ENCODE measurements at places on chromosomes 3 and 15.

DNA sequence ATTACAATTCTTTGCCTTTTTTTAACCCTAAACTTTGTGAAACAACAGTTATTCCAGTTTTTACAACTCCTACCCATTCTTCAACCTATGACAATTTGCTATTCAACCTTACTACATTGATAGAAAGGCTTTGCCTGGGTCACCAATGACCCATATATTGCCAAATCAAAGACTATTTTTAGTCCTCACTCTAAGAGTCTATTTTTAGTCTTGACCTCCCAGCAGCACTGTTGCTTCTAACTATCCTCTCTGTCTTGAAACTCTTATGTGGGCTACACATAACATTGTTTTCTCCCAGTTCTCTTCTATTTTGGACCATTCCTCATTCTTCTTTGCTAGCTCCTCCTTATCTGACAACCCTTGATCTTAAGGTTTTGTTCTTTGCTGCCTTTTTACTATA is 71.4 kb downstream of the C3orf80 start:
- DNase-seq, result no peak

- DNase-seq, result no peak
Observed at GRCh38 chr15:60973637-60974415, 255.3 kb downstream of the RORA start.

DNA sequence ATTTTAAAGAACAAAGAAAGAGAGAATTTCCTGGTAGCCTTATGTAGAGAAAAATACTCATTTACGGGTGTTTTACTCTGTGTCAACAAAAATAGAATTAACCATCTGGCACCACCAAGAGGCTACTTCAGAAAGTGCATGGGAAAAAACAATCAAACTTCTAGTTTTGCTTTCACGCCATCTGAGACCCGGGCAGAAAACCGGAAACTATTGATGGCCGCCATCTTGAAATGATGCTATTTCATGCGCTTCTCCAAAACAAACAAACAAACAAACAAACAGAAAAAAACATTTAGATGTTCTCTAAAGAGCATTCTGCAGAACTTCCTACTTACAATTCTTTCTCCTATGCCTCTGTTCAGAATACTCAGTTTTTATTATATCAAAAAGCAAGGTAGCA is 49.4 kb upstream of the SYNPR start:
- DNase-seq, result peak; percentile 2

GRCh38 chr3:170778240-170779217 is 91.5 kb downstream of the RPL22L1 start:
- no peak for DNase-seq

- no peak for DNase-seq
Observed at GRCh38 chr3:69386556-69387385, 883 bp upstream of the FRMD4B start.

- DNase-seq, result peak; percentile 41
Observed at GRCh38 chr3:32757618-32758374, 60.0 kb upstream of the TRIM71 start.

- no peak for DNase-seq
Observed at GRCh38 chr3:56064684-56065083, 403.6 kb downstream of the ERC2 start.

GRCh38 chr3:136070334-136070733 is 104.8 kb downstream of the PPP2R3A start:
- DNase-seq, result no peak

GRCh38 chr3:133988631-133989161 is 41.0 kb downstream of the SLCO2A1 start:
- no peak for DNase-seq

- no peak for DNase-seq
Observed at GRCh38 chr3:41167722-41168497, 31.4 kb upstream of the CTNNB1 start.

- no peak for DNase-seq
Observed at GRCh38 chr3:99856437-99857220, 39.0 kb downstream of the CMSS1 start.

- peak; percentile 2 for DNase-seq
Observed at GRCh38 chr3:21573291-21573690, 177.7 kb downstream of the ZNF385D start.

GRCh38 chr3:39748002-39748401 is 61.4 kb upstream of the MYRIP start:
- no peak for DNase-seq

DNA sequence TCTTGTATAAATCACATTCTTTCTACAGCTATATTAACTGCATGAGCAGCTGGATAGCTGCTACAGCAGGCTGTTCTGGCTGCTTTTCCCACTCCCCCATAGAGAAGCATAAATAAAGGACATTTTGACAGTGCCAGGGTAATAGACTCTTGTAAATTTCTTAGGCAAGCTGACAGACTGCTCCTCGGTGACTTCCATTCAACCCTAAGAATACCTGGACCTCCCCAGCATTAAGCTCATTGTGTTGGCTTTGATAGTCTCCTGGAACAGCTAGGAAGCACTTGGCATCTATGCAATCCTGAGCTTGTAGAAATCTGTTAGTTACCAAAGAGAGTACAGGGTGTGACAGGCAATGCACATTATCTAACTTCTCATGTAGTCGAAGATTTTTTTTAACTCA is 475.4 kb downstream of the AGBL1 start:
- no peak for DNase-seq

GRCh38 chr15:74006774-74007639 is 12.5 kb downstream of the PML start:
- DNase-seq, result no peak

DNA sequence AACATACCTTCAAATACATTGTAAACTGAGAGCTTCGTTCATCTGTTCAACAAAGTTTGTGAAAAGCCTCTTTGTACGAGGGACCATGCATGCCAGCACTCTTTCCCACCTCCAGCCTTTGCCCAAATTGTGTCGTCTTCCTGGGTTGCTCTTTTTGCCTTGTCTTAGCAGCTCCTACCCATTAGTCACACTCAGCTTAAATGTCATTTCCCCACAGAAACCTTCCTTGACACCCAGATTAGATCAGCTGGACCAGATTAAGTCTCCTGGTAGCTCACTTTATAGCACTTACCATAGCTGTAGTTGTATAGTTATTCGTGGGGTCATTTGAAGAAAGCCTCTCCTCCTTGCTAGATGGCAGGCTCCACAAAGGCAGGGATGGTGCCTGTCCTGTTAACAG is 24.1 kb upstream of the SNRK start:
- no peak for DNase-seq

- no peak for DNase-seq
Observed at GRCh38 chr15:40279437-40280141, 3.3 kb downstream of the ANKRD63 start.

DNA sequence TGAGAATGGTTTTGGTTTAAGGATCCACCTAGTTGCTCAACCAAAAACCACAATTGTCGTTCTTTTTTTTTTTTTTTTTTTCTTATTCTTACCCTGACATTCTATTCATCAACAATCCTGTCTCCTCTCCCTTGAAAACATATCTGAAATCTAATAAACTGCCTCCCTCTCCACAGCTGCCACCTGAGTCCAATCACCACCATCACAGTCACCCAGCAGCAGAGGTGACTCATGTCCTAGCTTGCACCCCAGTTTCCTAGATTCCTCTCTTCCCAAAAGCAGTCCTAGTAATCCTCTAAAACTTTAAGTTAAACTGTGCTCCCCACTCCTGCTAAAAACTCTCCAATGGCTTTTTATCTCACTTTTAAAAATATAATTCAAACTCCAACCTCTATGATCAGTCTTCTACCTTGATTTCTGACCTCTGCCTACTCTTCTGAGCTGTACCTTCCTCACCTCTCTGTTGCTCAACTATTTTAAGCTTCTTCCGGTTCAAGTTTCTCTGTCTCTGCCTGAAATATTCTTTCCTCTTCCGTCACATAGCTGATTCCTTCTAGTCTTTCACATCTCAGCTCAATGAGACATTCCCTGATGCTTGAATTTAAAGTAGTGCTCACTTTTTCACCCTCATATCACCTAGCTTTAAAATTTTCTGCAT is 33.7 kb upstream of the RBMS3 start:
- DNase-seq, result no peak

- no peak for DNase-seq
Observed at GRCh38 chr15:95192923-95193322, 961.6 kb downstream of the MCTP2 start.

DNA sequence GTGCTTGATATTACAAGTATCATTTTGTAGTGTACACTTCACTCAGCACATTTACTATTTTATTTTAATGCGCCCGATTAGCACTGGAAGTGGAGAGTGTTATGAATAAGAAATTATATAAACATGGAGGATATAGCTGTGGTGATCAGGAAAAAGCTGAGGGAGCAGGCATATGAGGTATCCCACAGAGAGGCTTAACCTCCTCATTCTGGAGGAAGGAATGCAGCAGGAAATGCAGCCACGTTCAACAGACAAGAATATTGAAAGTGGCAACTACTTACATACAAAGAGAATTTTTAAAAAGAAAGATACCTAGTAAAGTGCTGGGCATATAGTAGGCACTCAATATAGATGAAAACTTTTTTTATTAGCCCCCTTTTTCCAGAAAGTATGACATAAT is 166.0 kb upstream of the SATB1 start:
- no peak for DNase-seq

- DNase-seq, result no peak
Observed at GRCh38 chr15:71790081-71790480, 20.3 kb upstream of the NR2E3 start.

- DNase-seq, result no peak
Observed at GRCh38 chr15:44084171-44084570, 110.9 kb downstream of the FRMD5 start.

GRCh38 chr3:139235192-139235591 is 108.6 kb upstream of the MRPS22 start:
- DNase-seq, result no peak

GRCh38 chr3:183911087-183911486 is 26.4 kb upstream of the PARL start:
- no peak for DNase-seq

GRCh38 chr3:44981220-44981619 is 5.2 kb downstream of the EXOSC7 start:
- DNase-seq, result no peak

GRCh38 chr3:42367903-42368302 is 42.5 kb downstream of the LYZL4 start:
- DNase-seq, result no peak

- no peak for DNase-seq
Observed at GRCh38 chr3:27637346-27637995, 84.7 kb downstream of the EOMES start.

DNA sequence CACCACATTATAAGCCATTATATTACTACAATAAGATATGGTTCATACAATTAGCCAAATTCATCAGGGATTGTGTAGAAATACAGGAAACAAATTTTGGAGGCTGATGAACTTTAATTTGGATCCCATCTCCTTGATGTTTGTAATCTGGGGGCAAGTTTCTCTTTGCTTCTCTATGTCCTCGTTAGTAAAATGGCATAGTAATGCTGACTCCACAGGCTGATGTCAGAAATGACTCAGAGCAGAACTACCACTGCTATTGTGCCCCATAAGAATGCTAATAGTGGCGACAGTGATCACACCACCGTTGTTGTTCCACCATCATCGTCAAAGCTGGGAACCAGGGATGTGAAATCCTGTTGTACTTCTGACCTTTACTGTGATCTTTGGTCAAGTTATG is 722.3 kb upstream of the LMCD1 start:
- no peak for DNase-seq

DNA sequence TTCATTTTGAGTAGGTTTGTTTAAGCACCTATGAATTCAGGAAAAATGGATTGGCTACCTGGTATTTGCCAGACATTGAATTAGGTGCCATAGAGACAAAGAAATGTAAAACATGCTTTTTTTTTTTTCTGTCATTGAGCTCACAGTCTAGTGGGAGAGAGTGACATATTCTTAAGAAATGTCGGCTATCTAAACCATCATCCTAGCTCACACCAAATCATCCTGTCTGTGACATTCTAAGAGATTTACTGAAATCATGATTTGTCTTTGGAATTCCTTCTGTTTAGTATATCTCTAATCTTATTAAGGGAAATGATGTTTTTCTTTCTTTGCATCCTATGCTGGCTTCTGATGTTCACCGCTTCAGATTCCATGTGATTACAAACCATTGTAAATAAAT is 59.5 kb upstream of the STXBP5L start:
- no peak for DNase-seq

DNA sequence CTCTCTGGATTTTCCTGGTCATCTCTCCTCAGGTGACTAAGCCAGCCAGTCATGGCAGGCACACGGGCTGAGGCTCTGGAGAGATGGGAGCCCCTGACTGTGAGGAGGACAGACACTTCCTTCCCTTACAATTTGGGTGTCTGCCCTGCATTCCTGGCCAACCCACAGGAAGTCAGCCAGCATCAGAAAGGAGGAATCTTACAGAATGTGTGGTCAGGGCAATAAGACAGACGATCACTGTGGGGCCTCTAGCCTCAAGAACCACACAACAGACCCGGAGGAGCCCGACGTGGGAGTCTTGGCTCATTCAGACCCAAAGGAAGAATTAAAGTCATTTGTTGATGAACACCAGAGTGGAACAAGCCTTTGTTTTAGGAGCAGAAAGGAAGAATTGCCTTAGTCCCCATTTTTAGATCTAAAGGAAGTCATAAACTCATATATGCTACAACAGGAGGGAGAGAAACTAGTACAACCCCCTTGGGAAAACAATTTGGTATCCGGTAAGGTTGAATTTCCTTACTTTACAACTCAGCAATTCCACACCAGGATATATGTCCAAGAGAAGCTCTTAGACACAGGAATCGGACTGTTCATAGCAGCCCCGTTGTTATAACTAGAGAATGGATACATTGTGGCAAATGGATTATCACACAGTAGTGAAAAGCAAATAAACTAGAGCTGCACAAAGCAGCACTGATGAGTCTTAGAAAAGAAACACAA is 62.2 kb downstream of the ABTB1 start:
- DNase-seq, result peak; percentile 70

DNA sequence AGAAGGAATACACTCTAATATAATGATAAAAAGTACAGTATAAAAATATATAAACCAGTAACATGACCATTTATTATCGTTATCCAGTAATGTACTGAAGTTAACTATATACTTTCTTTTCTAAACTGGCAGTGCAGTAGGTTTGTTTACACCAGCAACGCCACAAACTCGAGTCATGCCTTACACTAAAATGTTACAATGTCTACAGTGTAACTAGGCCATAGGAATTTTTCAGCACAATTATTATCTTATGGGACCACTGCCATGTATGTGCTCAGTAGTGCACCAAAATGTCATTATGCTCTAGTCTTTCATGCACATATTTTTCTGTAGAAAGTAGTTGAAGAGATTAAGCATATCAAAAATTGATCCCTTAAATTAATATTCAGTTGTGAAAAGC is 609.8 kb upstream of the BCHE start:
- DNase-seq, result no peak

- no peak for DNase-seq
Observed at GRCh38 chr3:108053483-108053882, 37.3 kb downstream of the CD47 start.

GRCh38 chr3:194731506-194732073 is 45.9 kb downstream of the FAM43A start:
- DNase-seq, result no peak

GRCh38 chr3:128878011-128878457 is 1.4 kb upstream of the ACAD9 start:
- DNase-seq, result no peak

- peak; percentile 5 for DNase-seq
Observed at GRCh38 chr15:49876401-49877038, 242.5 kb downstream of the ATP8B4 start.

GRCh38 chr15:49248291-49248690 is 78.2 kb downstream of the GALK2 start:
- DNase-seq, result no peak

- no peak for DNase-seq
Observed at GRCh38 chr3:14267976-14268375, 89.4 kb downstream of the LSM3 start.

GRCh38 chr15:92155934-92156333 is 237.7 kb upstream of the ST8SIA2 start:
- no peak for DNase-seq

GRCh38 chr3:194777729-194778128 is 92.0 kb downstream of the FAM43A start:
- no peak for DNase-seq
